ENCODE measurements at places on chromosomes 12 and 14. TPM values are rescaled to one million over a fixed set of nuclear protein-coding genes. Genes with fewer than 3 reads are reported as not detected.

The PRH2 gene
- 0.74 TPM for polyA plus RNA-seq

The TMEM229B gene
- polyA plus RNA-seq: 0.62 TPM

The VSIG10 gene
- polyA plus RNA-seq: 39.0 TPM

The LMBR1L gene
- polyA plus RNA-seq: 99.0 TPM

The HOXC9 gene
- polyA plus RNA-seq: 0.56 TPM

The RNF34 gene
- polyA plus RNA-seq: 37.0 TPM

The RIC8B gene
- polyA plus RNA-seq: 22.7 TPM

The HOXC10 gene
- polyA plus RNA-seq: 0.41 TPM

The OAS2 gene
- 10.1 TPM for polyA plus RNA-seq

The NGB gene
- polyA plus RNA-seq: not detected

The FAM90A1 gene
- polyA plus RNA-seq: 2.3 TPM

The NXPH4 gene
- 0.67 TPM for polyA plus RNA-seq

The LYZ gene
- 44.5 TPM for polyA plus RNA-seq

The SLC38A4 gene
- 4.9 TPM for polyA plus RNA-seq

The C12orf54 gene
- 0.94 TPM for polyA plus RNA-seq

The IPO8 gene
- polyA plus RNA-seq: 52.6 TPM

The OTOGL gene
- polyA plus RNA-seq: 0.61 TPM

The NUMB gene
- 111 TPM for polyA plus RNA-seq

Data from left lung (tissue), 14 donors.